ENCODE measurements at places on chromosomes 12 and 14.

DNA sequence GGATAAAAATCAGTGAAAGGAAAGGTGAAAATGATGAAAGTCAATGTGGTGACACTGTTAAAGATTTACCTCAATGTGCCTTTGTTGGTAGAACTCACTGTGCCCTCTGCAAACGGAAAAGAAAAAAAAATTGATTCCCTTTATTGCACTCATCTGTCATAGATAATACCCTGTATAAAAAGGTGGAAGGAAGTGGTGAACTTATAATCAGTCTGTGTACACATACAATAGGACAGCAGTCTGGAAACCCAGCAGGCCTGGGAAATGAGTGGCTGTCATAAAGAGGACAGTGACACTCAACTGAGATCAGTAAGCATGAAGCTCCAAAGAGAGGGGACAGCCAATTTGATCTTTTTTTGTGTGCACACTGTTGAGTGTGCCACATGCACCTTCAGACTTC, 364.7 kb downstream of the NOVA1 start:
- no peak for DNase-seq

GRCh38 chr12:62839869-62840660, 94.9 kb downstream of the PPM1H start:
- DNase-seq, result no peak

- peak; percentile 87 for DNase-seq
Observed at GRCh38 chr12:89733579-89734201, 25.1 kb upstream of the ATP2B1 start.

DNA sequence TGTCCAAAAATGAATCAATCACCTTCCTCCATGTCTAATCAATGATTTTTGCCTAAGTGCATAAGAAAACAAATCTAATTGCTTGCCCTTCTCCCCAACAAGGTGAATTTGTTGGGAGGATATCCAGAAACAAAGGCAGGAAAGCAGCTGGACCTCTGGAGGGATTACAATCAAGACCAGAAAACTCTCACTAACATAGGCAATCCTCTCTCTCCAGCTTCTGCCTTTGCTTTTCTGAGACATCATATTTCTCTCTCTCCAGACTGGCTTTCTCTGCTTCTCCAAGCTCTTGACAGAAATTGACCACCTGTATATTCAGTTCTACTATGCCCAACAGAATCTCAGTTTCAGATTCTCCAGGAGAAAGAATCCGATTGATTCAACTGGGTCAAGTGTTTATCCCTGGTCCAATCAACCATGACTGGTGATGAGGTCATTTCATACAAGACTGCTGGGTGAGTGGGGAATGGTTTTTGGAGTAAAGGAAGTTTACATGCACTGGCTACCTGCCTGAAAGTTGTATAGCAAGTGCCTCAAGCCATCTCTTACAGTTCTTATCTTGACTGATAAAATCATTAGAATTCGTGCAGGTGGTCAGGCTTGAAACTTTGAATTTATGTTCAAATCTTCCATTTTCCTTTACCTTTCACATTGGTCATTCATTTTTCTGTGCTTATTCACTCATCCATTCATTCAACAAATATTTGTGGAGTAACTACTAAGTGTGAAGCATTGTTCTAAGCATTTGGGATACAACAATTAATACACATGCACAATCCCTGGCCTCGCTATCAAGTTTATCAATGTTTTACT, 22.2 kb upstream of the CFAP54 start:
- peak; percentile 13 for DNase-seq

GRCh38 chr14:104639885-104640548, 35.4 kb upstream of the TMEM179 start:
- DNase-seq, result peak; percentile 48

DNA sequence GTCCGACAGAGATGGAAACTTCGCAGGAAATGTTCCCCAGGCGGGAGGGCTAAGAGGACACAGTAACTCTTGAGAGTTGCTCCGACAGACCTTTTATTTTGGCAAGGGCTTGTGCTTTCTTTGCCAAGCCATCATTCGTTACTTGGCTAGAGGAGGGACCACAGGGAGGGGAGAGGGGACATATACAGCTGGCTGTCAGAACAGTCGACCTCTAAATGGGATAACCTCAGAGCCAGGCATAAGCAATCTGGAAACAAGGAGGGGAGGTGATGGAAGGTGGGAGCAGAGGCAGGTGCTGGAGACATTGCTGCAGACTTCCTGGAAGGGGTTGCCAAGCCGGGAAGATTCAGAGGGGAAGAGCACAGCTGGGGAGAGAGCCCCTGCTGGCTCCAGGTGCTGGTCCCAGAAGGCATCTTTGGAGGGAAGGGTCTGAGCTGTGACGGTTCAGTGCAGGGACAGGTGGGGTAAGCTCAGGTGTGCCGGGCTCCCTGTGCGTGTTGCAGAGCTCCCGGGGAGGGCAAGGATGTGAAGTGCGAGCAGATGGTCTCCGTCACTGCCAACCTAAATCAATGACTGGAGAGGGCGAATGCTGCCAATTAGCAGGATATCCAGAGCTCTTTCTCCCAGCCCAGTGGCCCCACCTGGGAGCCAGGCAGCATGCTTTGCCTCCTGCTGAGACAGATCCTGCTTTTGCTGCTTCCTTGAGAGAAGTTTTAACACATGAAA, 50.1 kb downstream of the CHST11 start:
- DNase-seq, result no peak

DNA sequence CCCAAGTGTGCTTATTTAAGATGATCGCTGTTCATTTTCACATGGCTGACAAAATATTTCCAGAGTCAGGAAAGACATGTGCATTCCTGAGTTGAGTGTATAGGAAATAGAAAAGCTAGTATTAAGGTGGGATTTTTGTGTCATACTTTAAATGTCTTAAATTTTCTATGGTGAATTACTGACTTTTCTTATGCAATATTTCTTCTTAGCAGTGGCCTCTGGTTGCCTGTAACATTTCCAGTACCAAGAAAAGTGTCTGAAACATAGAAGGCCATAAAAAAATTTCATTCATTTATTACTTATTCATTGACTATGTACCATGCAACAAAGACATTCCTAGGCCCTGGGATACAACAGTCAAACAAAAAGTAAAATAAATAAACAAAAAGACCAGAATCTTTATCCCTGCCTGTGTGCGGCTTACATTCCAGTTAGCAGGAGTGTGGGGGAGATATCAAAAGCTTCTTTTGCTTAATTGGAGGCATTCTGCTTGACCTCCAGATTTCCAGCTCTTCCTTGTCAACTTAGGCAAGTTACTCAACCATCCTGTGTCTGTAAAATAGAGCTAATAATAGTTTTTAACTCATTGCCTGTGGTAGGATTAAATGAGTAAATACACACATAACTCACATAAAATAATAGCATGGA, 216.3 kb upstream of the FLRT2 start:
- DNase-seq, result peak; percentile 71

- DNase-seq, result no peak
Observed at GRCh38 chr12:32559434-32559833, 119.7 kb upstream of the DNM1L start.

DNA sequence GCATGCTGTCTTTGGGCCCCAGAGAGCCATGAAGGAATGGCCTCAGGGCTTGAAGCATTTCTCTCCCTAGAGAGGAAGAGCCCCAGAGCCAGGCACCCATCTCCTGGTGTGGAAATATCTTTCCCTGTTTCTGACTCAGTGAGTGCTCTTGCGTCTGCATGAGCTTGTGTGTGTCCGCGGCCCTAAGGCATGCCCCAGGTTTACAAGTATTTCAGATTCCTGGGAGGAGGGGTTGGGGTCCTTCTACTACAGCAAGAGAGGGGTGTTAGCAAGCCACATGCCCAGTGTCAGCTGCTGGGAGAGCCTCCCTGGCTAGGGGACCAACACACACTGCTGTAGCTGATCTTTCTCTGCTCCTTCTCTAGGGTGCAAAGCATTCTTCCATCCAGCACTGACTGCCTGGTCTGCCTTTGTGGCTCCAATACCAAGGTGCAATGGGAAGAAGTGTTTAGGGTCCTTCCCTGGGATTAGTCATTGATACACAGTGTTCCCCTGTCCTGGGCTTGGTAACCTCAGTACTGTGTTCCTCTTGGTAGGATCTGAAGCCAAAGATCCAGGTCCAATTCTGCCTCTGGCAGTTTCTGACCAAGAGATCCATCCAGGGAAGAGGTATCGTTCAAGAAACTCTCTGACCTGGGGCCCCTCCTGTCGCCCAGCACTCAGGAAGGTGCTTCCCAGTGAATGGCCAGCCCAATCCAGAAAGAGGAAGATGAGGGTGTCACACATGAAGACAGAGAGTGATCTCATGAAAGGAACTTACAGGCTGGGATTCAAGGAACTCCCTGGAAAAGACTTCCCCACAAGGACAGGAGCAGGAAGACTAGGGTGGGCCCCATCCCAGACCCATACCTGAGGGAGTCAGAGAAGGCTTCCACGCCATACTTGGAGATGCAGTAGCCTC, 3.1 kb downstream of the RDH16 start:
- DNase-seq, result no peak

- DNase-seq, result no peak
Observed at GRCh38 chr14:99930420-99931274, 134.6 kb upstream of the EVL start.

DNA sequence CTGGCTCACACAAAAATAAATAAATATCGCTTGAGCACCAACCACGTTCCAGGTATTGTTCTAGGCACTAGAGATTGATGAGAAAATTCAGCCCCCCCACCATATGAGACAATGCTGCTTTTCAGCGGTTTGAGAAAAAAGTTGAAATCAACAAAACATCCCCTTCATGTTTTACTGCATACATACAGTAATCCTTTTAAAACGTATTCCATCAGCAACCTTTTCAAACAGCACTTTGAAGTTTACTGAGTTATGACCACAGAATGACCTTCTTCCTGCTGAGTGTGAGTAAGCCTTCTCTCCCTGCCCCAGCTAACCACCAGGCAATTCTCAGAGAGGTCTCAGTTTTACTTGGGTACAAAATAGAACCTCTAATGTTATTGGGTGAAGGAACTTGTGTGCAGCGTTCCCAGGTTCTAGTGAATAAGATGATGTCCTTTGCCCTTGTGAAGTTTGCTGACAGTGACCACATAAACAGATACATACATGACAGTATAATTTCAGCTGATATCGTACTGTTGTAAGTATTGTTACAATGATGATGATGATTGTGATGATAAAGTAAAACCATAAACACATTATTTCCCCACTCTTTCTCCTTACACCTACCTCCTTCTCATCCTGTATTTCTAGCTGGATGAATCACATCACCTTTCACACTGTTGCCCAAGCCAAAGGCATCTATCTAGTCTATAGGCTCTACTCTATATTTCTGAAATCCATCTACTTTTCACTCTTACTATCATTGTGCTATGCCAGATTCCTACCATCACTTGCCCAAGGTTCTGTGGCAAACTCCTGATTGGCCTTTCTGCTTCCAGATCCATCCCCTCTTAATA, 124.4 kb upstream of the KRR1 start:
- peak; percentile 77 for DNase-seq

DNA sequence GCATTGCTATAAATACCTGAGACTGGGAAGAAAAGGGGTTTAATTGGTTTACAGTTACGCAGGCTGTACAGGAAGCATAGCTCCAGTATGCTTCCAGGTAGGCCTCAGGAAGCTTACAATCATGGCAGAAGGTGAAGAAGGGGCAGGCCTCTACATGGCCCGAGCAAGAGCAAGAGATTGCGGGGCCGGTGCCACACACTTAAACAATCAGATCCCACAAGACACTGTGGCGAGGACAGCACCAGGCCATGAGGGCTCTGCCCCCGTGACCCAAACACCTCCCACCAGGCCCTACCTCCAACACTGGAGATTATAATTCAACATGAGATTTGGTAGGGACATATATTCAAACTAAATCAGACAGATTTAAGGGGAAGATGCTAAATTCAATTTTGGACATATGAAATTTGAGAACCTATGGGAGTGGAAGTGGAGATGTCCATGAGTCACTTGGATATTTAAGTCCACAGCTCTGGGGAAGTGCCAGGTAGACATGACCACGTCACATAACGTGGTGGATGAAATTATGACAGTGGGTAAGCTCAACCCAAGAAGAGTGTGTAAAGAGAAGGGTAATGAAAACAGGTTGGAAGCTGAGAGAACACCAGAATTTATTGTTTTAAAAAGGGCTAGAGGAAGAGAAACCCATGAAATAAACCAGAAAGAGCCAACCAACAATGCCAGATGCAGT, 1.5 kb upstream of the LTA4H start:
- peak; percentile 40 for DNase-seq

DNA sequence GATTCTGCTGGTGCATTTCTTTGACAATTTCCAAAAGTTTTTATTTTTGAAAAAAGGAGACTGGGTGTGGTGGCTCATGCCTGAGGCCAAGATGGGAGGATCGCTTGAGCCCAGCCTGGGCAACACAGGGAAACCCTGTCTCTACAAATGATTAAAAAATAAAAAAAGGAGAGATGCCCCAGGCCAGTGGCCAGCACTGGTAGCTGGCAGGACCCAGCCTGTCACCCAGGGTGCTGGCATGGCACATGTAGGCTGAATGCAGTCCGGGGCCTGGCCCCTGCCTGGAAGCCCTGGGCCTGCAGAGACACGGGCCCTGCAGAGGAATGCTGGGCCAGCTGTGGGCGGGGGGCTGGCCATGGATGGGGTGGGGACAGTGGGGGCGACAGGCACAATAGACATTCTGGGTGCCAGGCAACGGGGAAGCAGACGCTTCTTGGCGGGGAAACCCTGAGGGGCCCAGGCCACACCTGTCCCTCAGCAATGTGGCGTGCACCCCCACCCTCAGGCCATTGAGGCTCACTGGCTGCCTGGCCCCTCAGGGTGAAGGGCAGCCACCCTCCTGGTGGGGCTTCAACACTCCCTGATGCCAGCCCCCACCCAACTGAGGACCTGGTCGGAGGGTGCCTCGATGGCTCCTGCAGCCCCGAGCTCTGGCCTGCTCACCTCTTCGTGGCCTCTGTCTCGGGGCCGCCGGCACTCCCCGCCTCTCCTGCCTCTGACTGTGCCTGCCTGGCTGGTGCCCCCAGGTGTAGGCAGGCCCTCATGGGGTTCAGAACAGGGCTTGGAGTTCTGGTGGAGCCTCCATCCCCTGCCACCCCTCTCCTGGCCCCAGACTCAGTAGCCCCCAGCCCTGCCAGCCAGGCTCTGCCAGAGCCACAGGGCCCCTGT, 12.1 kb downstream of the TRMT61A start:
- no peak for DNase-seq

DNA sequence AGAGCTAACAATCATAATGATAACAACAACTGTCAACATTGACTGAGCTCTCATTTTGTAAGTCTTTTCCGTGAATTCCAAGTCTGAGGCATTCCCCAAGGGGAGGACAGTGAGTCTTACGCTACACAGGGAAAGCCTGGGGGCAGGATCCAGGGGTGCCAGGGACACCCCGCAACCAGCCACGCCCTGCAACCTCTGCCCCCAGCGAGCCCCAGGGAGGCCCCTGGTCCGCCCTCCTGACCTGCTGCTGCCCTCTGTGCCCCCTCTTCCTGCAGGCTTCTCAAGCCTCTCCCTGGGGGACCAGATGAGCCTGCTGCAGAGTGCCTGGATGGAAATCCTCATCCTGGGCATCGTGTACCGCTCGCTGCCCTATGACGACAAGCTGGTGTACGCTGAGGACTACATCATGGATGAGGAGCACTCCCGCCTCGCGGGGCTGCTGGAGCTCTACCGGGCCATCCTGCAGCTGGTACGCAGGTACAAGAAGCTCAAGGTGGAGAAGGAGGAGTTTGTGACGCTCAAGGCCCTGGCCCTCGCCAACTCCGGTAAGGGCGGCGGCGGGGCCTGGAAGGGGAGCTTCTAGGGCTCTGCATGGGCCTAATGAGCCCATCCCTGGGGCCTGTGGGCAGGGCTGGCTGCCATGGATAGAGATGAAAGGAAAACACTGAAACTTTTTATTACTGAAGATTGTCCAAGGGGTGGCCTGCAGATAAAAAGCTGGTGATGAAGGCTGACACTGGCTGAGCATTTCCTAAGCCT, 115.4 kb downstream of the ESRRB start:
- DNase-seq, result no peak

GRCh38 chr14:53772936-53773335, 183.7 kb downstream of the BMP4 start:
- no peak for DNase-seq

- DNase-seq, result peak; percentile 18
Observed at GRCh38 chr14:20332431-20332787, 670 bp downstream of the CCNB1IP1 start.
